ENCODE measurements at places on chromosomes 16 and 17. TPM values are rescaled to one million over a fixed set of nuclear protein-coding genes. Genes with fewer than 3 reads are reported as not detected.

DNA sequence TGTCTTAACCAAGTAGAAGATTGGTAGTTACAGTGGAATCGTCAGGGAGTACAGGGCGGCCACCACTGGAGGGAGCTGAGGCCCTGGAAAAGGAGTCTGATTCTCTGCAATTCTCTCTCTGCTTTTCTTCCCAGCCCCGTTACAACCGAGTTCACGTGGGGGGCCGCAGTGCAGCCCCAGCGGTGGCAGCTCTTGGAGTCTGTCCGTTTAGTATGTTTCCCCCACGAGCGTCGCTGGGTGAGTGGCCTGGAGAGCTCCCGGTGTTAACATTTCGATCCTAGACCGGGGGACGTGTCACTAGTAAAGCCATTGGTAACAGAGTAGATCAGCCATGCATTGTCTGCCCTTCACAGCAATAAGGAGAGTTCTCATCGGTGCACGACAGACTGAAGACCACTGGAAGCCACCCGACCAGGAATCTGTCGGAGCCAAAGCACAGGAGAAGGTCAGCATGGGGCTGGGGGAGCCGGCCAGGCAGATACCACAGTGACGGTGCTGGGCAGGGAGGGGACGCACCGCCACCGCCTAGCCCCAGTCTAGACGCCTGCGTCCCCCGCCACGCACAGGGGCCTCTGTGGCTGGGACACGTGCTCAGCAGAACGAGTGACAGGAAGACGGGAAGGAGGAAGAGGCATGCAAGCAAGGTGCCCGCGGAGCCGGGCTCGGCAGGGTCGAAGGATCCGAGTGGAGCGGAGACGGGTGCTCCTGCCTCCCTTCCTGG lies 15.7 kb downstream of the SLC16A3 start:
- H3K36me3 ChIP-seq, result peaks cover 75% of the 10 kb centered on the region
- no peaks in the 10 kb centered on the region for H3K27me3 ChIP-seq
- no peak overlapping the region for H3K27ac ChIP-seq
- no peak overlapping the region for H3K4me3 ChIP-seq
- H3K4me1 ChIP-seq, result peaks cover 60% of the 10 kb centered on the region

- no peaks in the 10 kb centered on the region for H3K36me3 ChIP-seq
- H3K4me3 ChIP-seq, result no peak overlapping the region
- no peak overlapping the region for H3K27ac ChIP-seq
- H3K4me1 ChIP-seq, result peaks cover 23% of the 10 kb centered on the region
Observed at GRCh38 chr17:65229621-65229995, 92.4 kb downstream of the RGS9 start.

- H3K4me1 ChIP-seq, result no peaks in the 10 kb centered on the region
- no peak overlapping the region for H3K4me3 ChIP-seq
- no peaks in the 10 kb centered on the region for H3K27me3 ChIP-seq
- H3K27ac ChIP-seq, result no peak overlapping the region
- H3K36me3 ChIP-seq, result peaks cover 59% of the 10 kb centered on the region
- DNase-seq, result peak; percentile 9
Observed at GRCh38 chr16:28473714-28474265, 1.7 kb upstream of the NPIPB7 start.

Gene PRDM7
- not detected for total RNA-seq

DNA sequence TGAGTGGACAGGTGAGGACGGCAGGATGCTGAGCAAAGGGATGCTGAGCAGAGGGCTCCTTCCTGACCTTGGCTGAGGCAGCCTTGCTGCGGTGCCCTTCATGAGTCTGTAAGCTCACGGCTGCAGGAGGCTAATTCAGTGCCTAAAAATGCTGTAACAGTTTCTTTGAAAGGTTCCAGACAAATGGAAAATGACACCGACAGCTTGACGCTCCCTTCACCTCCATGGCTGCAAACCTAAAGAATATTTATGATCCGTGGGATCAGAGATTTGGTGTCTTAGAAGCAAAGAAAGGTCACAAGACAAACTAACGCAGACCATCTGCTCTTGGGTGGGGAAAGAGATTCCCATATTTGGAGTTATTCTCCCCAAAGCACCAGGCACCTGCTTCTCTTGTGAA lies 28.0 kb downstream of the TOM1L2 start:
- no peaks in the 10 kb centered on the region for H3K27me3 ChIP-seq
- no peak for DNase-seq
- peaks cover 37% of the 10 kb centered on the region for H3K4me1 ChIP-seq
- peak overlapping the region; percentile 72 for H3K27ac ChIP-seq
- H3K36me3 ChIP-seq, result no peaks in the 10 kb centered on the region

DNA sequence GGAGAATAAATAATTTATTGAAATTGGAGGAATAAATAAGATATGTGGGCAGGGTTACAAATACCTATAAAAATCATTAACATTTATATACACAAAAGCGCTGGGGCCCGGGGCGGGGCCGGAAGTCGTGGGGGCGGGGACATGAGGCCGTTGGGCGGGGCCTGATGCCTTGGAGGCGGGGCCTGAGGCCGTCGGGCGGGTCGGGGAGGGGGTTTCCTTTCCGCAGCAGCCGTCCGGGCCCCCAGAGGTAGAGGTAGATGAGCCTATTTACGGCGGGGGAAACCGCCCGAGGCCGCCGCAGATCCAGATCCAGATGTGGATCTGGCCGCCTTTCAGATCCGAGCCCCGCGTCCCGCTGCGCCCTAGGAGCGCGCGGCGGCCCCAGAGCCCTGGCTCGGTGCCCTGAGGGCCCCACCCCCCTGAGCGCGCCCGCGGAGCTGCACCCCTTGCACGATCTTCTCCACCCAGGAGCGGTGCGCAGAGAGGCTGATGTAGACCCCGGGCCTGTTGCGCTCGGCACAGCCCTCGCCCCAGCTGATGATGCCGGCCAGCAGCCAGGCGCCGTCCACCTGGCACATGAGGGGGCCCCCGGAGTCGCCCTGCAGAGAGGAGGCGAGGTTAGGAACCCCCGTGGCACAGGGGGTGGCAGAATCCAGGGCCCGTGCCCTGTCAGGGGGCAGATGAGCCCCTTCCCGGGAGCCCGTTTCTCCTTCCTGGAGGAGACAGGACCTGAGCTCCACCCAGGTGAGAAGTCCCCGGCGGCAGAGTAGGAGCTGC lies 5.1 kb downstream of the PRSS22 start:
- H3K4me3 ChIP-seq, result no peak overlapping the region
- H3K27me3 ChIP-seq, result peaks cover 14% of the 10 kb centered on the region
- no peaks in the 10 kb centered on the region for H3K36me3 ChIP-seq
- no peaks in the 10 kb centered on the region for H3K4me1 ChIP-seq
- H3K27ac ChIP-seq, result no peak overlapping the region

DNA sequence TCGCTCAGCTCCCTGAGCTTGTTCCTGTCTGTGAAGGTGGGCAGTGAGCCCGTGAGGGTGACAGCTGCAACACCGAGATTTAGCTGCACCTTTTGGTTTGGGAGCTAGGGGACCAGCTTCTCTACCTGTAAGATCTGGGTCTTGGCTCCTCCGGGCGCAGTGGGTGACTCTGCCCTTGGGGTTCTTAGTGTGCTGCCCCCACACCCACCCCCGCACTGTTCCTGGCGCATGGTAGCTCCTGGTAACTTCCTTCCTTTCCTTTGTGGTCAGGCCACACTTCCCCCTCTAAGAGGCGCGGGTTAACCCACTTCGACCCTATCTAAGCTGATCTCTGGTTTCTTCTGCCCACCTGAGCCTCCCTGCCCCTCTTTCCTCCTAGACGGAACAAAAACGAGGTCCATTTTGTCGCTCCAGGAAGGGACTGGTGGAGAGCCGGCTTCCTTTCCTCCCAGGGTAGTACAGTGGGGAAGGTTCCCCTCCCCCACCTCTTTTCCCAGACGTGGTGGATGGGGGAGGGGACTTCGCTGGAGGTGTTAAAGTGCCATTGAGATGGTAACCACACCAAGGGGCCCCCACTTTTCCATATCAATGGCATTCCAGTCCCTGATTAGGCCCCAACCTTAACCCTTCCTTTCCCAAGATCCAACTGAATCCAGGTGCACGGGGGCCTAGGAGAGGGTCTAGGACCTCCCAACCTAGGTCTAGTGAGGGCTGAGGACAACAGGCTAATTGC lies 4.6 kb upstream of the CLDN9 start:
- peaks cover 22% of the 10 kb centered on the region for H3K4me1 ChIP-seq
- DNase-seq, result peak; percentile 84
- no peaks in the 10 kb centered on the region for H3K36me3 ChIP-seq
- H3K27ac ChIP-seq, result peak overlapping the region; percentile 45
- no peak overlapping the region for H3K4me3 ChIP-seq
- H3K27me3 ChIP-seq, result peaks cover 27% of the 10 kb centered on the region

Gene PDIA2
- total RNA-seq, result 0.96 TPM

DNA sequence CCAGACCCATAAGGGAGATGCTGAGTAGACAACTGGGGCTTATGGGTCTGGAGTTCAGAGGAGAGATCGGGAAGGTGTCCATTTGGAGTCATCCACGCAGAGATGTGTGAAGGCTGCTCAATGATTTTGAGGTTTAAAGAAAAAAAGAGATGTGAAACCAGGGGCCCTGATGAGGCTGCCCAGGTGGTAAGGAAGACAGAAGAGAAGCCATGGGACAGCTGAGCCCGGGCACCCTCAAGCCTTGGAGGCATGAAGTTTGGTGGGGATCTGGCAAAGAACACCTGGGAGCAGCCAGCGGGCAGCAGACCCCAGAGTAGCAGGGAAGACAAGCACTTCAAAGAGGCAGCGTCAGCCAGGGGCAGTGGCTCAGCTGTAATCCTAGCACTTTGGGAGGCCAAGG lies 20.8 kb upstream of the MYO15B start:
- H3K4me1 ChIP-seq, result no peaks in the 10 kb centered on the region
- H3K27me3 ChIP-seq, result no peaks in the 10 kb centered on the region
- no peak for DNase-seq
- no peak overlapping the region for H3K4me3 ChIP-seq

Gene ABCC3
- 65.4 TPM for total RNA-seq

DNA sequence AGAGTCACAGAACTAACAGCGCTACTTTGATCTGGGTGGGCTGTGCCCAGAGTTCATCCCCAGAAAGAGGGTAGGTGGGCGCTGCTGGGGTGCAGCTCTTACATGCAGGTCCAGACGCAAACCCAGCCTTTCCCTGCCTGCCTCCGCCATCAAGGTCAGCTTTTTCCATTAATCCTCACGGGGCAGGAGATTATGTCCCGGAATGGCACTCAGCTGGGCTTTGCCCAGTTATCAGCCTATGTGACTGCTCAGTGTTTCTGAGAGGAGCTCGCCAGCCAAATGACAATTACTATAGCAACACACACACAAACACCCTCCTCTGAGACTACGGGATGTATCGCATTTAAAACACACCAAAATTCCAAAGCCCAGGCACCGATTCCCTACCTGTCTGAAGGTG lies 20.1 kb downstream of the GLYR1 start:
- peaks cover 99% of the 10 kb centered on the region for H3K36me3 ChIP-seq
- no peak overlapping the region for H3K4me3 ChIP-seq
- H3K27me3 ChIP-seq, result no peaks in the 10 kb centered on the region
- no peak overlapping the region for H3K27ac ChIP-seq
- DNase-seq, result peak; percentile 25

DNA sequence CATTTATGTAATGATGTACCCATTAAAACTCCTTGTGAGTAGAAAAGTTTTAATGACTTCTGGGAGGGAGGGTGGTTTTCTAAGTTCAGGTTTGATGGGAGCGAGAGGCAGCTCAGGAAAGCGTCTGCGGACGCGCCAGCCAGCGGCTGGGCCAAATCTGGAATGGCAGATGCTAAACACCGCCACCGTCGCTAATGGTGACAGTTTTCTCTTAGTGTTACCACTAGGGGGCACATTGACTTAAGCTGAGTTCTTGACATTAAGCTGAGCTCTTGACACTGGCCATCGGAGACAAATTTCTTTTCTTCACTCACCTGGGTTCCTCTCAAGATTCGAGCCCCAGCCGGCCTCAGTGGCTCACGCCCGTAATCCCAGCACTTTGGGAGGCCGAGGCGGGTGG lies 6.7 kb downstream of the TRPV1 start:
- no peak overlapping the region for H3K4me3 ChIP-seq
- no peaks in the 10 kb centered on the region for H3K4me1 ChIP-seq
- H3K27me3 ChIP-seq, result no peaks in the 10 kb centered on the region
- H3K36me3 ChIP-seq, result peaks cover 13% of the 10 kb centered on the region

DNA sequence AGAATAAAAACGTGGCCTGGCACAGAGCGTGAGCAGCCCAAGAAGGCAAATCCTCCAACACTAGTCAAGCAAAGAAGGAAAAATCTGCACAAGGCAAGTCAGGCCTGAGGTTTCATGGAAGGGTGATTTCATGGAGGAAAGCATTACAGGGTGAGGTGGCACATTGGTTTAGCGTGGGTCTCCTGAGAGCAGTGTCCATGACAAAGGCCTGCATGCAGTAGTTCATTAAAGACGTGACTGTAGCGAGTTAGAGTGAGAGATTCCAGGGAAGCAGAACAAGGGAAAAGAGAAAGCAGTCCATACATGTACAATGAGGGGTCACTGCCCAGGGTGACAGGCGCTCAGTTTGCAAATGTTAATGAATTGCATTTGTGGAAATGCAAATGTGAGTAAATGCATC lies 285.0 kb upstream of the ERCC4 start:
- H3K36me3 ChIP-seq, result no peaks in the 10 kb centered on the region
- H3K27ac ChIP-seq, result no peak overlapping the region
- H3K27me3 ChIP-seq, result no peaks in the 10 kb centered on the region
- H3K4me1 ChIP-seq, result no peaks in the 10 kb centered on the region
- DNase-seq, result no peak
- no peak overlapping the region for H3K4me3 ChIP-seq

DNA sequence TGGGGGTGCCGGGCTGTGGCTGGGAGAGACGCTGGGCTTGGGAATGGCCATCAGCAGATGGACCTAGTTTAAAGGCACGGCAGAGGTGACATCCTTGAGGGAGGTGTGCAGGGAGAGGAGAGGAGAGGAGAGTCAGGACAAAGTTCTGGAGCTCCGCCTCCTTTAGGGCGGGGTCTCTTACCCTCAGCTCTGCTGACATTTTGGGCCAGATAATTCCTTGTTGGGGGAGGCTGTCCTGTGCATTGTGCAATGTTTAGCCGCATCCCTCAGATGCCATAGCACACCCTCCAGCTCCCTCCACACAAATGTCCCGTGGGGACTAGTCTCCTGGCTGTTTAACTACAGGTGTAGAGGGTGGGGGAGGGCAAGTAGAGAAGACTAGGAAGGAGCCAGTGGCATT lies 48.3 kb downstream of the ARHGAP23 start:
- no peak overlapping the region for H3K27ac ChIP-seq
- DNase-seq, result no peak
- no peaks in the 10 kb centered on the region for H3K27me3 ChIP-seq
- H3K4me3 ChIP-seq, result no peak overlapping the region
- no peaks in the 10 kb centered on the region for H3K4me1 ChIP-seq

DNA sequence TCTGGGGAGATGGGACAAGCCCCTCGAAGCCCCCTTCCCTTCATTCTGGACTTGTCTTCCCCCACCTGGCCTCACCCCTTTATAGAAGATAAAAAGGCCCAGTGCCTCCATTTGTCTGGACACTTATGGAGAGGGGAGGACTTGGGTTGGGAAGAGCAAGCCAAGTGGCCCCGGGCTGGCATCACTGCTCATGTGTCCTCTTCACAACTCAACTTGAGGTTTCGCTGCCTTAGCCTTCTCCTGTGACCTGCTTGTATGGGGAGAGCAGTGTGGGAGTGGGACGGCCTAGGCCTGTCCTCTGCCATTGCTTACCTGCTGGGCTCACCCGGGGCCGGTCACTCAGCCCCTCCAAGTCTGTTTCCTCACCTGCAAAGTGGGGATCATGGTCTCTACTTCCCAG lies 1.4 kb downstream of the PAQR4 start:
- H3K4me1 ChIP-seq, result peaks cover 22% of the 10 kb centered on the region
- DNase-seq, result no peak
- H3K27me3 ChIP-seq, result peaks cover 29% of the 10 kb centered on the region
- peak overlapping the region; percentile 71 for H3K4me3 ChIP-seq

- H3K27me3 ChIP-seq, result no peaks in the 10 kb centered on the region
- DNase-seq, result no peak
- no peaks in the 10 kb centered on the region for H3K4me1 ChIP-seq
- H3K27ac ChIP-seq, result no peak overlapping the region
Observed at GRCh38 chr17:63082952-63083351, 116.9 kb downstream of the TANC2 start.

Gene SLC5A11
- not detected for total RNA-seq

GRCh38 chr16:71635632-71636031 lies 9.6 kb downstream of the MARVELD3 start:
- no peak overlapping the region for H3K4me3 ChIP-seq
- no peaks in the 10 kb centered on the region for H3K4me1 ChIP-seq
- no peaks in the 10 kb centered on the region for H3K36me3 ChIP-seq
- H3K27ac ChIP-seq, result no peak overlapping the region
